ENCODE measurements at places on chromosomes 4 and X. TPM values are rescaled to one million over a fixed set of nuclear protein-coding genes. Genes with fewer than 3 reads are reported as not detected.

DNA sequence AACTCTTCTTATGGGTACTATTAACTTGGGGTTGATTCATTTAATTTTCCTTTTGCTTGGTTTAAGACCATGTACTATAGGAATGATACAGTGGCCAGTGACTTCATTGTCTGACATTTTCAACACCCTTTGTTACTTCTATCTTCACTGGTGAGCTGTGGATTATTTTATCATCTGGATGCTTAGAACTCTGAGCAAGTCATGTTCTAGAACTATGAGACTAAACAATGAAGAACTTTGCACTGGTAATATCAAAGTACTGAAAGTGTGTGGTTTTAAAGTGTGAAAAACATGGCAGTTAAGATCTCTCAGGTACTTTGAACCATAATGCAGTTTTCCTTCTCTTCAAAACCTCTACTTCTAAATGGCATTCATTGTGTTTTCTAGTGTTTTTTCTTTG is 47.8 kb downstream of the MAP7D3 start:
- DNase-seq, result no peak

GRCh38 chr4:72555377-72555831 is 13.6 kb downstream of the ADAMTS3 start:
- no peak for DNase-seq

GRCh38 chrX:114709406-114709805 is 125.5 kb downstream of the HTR2C start:
- DNase-seq, result no peak

GRCh38 chr4:161919442-161920220 is 244.2 kb downstream of the FSTL5 start:
- no peak for DNase-seq

DNA sequence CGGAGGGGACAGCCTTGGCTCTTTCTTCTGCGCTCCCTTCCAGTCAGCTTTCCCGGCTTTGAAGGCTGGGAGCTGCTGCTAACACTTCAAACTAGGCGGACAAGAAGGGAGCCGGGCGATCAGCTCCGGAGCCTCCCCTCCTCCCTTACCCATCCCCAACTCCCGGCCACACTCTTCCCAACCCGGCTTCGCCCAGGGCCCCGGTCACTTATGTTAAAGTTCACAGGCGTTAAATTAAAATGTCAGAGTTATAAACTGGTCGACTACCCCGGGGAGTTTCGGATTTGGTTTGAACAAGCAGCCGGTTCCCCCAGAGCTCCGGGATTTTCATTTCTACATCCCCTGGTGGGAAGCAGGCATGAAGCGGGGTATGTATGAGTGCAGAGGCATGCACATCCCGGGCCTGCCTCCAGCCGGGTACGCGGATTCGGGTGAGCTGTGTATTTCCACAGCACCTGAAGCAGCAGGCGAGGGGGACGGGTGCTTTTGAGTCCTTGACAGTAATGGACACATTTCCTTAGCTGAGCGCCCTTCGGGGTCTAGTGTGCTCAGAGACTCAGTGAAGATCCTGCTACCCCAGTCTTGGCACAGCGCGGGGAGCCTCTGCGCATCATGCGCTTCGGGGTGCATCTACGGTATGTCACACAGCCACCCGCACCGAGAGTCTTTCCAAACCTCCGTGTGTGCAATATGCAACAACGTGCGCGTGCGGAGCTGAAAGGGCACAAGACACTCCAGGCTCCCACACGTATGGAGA is 880 bp downstream of the UNC5C start:
- no peak for DNase-seq

GRCh38 chr4:48445704-48446103 is 37.4 kb upstream of the SLC10A4 start:
- no peak for DNase-seq

- peak; percentile 79 for DNase-seq
Observed at GRCh38 chrX:69285401-69285877, 120.2 kb upstream of the PJA1 start.

DNA sequence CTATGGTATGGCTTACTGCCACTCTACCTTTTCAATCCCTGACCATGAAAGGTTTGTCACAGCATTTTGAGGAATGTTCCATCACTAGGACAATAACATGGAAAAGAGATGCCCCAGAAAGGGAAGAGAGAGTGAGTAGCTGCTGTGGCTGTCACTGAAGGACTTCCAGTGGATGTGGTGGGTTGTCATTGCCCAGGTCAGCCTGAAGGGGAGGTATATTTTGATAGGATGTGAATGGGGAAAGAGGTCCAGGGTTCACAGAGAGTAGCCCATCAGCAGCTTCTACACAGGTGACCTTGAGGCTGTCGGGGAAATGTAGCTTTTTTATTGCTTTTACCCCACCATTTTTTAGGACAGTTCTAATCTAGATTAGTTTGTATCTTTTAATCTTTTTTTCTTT is 30.8 kb downstream of the MTM1 start:
- DNase-seq, result no peak

DNA sequence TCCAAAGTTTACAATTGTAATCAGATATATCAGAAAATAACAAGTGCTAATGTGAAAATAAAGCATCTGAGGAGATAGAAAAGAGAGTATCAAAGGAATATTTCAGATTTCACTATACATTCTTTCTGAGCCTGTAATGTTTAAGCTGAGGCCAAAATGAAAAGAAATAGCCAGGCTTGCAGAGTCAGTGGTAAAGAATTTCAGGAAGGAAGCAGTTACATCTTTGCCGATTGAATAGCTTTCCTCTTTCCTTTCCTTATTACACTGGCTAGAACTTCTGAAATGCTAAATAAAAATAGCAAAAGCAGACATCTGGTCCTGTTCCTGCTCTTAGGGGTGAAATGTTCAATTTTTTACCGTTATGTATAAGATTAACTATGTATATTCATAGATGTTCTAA is 1441.6 kb upstream of the PCDH7 start:
- DNase-seq, result no peak

GRCh38 chr4:131430302-131430701 is 1718.8 kb upstream of the PCDH10 start:
- DNase-seq, result no peak

DNA sequence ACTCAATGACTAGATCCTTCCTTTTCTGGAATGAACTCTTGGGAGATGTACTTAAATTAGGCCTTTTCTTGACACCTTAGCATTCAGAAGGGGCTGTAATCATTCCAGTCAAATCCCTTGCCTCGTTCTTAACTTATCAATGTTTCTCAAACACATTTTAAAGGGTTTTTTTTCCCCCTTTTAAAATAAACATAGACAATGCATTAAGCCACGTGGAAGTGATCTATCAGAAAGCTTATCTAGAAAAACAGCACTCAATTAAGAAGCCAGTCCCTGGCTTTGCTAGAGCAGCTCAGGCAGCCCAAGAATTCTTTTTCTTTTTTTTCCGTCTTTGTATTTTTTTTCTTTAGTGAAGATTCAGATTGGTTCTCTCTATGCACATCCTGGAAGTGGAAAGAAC is 118.2 kb downstream of the PCDH7 start:
- DNase-seq, result no peak

DNA sequence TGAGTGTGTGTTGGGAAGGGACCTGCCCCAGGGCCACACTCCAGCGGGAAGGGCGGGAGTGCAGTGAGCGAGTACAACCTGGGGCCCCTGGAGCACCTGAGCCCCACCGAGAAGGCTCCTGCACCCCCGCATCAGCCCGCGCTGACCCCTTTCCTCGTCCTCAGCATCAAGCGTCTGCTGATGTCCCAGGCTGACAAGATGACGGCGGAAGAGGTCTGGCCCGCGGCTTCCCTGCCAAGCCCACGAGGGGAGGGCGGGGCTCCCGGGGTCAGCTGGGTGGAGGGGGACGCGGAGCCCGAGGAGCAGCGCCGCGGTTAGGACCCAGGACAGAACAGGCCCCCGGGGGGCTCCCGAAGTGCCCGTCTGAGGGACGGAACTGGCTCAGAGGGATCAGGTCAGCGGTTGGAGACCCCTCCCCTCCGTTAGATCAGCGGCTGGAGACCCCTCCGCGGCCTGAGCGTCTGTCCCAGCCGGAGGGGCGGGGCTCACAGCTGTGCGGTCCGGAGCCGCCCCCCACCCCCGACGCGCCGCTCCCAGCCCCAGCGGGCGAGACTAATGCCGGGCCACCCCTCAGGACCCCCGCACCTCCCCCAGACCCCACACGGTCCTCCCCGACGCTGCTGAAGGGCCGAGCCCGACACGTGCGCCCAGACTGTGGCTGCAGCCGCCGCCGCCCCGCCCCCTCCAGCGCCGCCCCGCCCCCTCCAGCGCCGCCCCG is 6.7 kb downstream of the MYL5 start:
- no peak for DNase-seq

DNA sequence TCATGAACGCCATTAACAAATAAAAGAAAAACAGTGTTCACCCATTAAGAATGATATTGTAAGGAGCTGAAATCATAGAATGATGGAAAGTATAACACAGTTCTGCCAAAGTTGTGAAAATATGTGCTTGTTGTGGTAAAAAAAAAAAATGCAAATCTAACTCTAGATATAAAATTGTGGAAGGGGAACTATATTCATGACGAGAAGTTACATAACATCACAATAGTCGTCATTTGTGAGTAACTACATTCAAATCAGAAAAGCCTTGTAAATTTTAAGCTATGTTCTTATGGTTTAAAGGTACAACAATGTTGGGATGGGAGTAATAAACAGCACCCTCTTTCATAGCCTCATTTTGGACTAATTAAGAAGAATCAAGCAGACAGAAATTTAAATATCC is 57.6 kb upstream of the PRDM8 start:
- DNase-seq, result no peak

- peak; percentile 46 for DNase-seq
Observed at GRCh38 chrX:8728932-8729535, 2.9 kb downstream of the ANOS1 start.

DNA sequence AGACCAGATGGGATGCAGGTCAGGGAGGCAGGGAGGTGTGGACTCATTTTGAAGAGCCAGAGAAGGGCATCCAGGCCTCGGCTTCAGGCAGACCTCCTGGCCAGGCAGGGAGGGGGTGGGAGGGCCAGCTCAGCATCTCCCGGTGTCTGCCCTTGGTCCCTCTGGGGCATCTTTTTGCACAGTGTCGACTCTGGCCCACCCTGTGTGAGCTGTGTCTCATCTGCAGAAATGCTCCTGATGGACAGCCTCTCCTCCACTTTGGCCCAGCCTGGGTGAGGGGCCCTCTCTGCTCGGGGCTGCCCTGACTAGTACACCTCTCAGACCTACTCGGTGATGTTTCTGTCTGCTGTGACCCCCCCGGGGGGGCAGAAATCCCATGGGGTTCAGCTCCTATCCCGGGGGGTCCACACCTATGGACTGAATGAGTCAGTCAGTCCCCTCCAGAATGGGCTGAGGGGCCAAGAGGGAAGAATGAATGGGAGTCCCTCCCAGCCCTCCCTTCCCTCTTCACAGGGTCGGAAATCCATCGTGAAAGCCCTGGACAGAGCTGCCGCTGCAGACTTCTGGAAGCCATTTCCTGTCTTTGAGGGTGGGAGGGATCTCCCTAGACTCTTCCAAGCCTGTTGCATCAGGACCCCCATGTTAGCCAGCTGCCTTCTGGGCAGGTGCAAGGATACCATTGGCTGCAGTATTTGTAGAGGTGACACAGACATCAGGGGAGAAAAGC is 196.7 kb upstream of the PSAPL1 start:
- no peak for DNase-seq

DNA sequence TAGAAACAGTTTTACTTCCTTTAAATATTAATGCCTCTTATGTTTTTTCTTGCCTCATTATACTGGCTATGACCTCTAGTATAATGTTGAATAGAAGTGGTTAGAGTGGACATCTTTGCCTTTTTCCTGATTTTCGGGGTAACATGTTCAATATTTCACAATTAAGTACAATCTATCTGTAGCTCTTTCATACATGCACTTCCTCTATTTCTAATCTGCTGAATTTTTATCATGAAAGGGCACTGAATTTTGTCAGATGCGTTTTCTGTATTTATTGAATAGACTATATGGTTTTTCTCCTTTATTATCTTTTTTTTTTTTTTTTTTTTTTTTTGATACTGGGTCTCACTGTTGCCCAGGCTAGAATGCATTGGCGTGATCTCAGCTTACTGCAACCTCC is 29.0 kb downstream of the MECP2 start:
- no peak for DNase-seq

GRCh38 chr4:74490736-74491135 is 45.8 kb downstream of the AREG start:
- no peak for DNase-seq

Gene SUPT20HL2
- not detected for polyA plus RNA-seq

Gene NDUFC1
- 61.3 TPM for polyA plus RNA-seq

Gene TRO
- 85.5 TPM for polyA plus RNA-seq

Gene SLC6A14
- polyA plus RNA-seq, result 0.14 TPM

Gene CYTL1
- 30.5 TPM for polyA plus RNA-seq

Gene BLOC1S4
- polyA plus RNA-seq, result 12.8 TPM

Gene SLITRK2
- polyA plus RNA-seq, result 4.5 TPM

Gene ZRSR2
- polyA plus RNA-seq, result 25.8 TPM

Gene TXK
- 4.3 TPM for polyA plus RNA-seq

Gene AMBN
- not detected for polyA plus RNA-seq

Gene MAGEB16
- polyA plus RNA-seq, result not detected

Gene UGT2B15
- polyA plus RNA-seq, result 0.34 TPM

Gene POF1B
- 0.17 TPM for polyA plus RNA-seq

Measured in left lung (tissue), 14 donors.